Left ventricle myocardium inferior (tissue), 1 donor: ENCODE measurements at places on chromosomes 1 and 21. TPM values are rescaled to one million over a fixed set of nuclear protein-coding genes. Genes with fewer than 3 reads are reported as not detected.

DNA sequence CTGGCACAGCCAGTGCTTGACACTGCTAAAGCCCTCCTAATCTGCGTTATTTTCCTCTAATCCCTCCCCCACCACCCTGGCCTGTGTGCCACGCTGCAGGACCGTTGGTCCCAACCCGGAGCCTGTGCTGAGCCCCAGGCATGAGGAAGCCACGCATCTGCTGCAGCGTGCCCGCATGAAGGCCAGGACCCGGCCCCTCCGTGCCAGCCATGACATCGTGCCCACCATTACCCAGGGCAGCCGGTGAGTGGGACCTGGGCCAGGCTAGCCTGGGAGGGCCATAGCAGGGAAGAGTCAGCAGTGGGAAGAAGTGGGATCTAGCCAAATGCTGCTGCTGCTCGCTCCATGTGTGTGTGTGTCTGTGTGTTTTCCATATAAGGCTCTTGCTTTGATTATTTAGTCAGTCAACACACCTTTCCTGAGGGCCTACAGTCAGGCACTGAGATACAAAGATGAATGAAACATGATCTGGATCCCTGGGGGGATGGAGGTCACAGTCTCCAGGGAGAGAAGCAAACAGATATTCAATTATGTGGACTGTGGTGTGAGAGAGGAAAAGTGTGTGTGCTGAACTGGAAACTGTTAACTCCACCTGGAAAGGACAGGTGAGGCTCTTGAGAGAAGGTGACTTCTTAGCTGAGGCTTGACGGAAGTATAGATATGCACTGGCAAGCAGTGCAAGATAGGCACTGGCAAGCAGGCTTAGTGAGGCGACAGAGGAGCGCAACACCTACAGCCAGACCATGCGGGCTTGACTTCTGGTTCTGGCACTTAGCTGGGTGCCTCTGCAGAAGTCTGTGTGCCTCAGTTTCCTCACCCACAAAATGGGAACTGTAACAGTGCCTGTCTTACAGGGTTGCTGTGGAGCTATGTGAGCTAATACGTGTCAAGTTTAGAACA lies 15.9 kb downstream of the KIAA1614 start:
- DNase-seq, result no peak

DNA sequence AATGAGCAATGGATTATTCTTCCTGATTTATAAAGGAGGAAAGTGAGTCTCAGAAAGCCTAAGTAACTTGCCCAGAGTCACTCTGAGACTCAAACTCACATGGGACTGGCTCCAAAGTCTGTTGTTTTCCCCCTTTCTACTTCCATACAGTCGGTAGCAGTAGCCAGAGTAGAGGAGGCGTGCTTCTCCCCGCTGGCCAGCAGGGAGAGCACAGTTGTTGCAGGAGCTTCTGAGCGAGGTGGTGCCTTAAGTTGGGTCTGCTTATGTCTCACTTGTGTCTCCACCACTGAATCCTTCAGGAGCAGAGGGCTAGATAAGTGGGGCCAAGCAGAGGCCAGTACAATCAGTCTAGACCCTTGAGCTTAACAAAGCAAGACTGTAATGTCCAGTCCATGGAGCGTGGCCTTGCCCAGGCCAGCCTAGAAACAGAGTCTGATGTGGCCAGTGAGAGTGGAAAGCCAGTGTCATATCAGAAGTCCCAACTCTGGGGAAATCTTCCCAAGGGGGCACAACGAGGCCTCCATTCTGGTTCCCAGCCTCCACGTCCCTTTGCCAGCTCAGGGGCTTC lies 181.9 kb downstream of the ZSCAN20 start:
- DNase-seq, result no peak

- no peak for DNase-seq
Observed at GRCh38 chr1:110305900-110306420, 33.2 kb upstream of the RBM15 start.

GRCh38 chr1:245116131-245116530 lies 38.7 kb upstream of the KIF26B start:
- no peak for DNase-seq

DNA sequence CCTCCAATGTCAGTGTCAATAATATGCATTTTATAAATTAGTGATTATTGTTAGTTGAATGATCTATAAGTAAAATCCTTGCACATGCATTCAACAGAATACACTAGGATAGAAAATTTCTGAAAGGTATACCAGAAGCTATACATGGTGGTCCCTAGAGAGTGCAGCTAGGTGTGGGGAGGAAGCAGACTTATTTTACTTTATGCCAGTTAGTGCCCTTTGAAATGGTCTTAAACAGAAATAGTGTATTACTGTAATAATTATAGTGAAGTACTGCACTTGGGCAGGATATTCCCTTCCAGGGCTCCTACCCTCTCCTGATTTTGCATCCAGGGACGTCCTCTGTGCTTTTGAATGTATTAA lies 23.2 kb upstream of the WDR26 start:
- DNase-seq, result no peak

- no peak for DNase-seq
Observed at GRCh38 chr21:22890656-22891055, 1892.4 kb downstream of the NCAM2 start.

DNA sequence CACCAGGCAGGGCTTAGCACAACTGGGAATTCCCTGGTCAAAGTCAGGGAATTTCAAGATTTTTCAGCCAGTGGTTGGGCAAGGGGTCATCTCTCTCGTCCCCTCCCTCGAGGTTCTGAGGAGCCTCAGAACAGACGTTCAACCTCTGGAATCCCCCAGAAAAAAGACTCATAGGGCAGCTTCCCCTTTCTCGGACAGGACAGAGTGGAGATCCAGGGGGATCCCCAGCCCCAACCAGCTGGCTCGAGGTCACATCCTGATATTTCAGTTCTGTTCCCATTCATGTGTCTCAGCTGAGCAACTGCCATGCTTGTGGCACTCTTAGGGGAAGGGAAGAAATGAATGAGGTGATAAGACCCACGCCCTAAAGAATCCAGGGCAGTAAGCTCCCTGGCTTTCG lies 4.9 kb upstream of the LAD1 start:
- DNase-seq, result no peak

DNA sequence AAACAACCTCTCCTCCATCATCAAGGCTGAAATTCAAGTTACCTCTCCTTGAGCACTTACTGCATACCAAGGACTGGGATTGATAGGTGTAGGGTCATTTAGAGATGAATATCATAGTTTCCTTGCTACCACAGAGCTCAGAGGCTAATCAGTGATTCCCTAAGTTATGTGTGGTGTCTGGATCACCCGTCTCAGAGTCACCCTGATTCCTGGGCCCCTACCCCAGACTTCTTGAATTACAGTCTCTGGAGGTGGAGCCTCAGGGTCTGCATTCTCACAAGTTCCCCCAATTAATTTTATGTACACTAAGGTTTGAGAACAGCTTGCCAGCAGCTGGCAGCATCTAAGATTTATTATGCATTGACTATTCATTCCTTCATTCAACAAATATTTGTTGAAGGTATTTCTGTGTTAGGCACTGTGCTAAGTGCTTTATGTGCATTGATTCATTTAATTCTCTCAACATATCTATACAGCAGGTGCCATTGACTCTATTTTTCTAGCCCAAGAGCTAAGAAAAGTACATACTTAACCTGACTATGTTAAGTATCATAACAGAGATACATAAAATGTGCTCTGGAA lies 182.9 kb upstream of the FGGY start:
- no peak for DNase-seq

The LCE1E gene
- not detected for total RNA-seq

The LENEP gene
- total RNA-seq, result not detected

The CR1L gene
- total RNA-seq, result not detected

The GUCA2B gene
- not detected for total RNA-seq
